A172 (cell line): ENCODE measurements at places on chromosomes 7 and 10.

DNA sequence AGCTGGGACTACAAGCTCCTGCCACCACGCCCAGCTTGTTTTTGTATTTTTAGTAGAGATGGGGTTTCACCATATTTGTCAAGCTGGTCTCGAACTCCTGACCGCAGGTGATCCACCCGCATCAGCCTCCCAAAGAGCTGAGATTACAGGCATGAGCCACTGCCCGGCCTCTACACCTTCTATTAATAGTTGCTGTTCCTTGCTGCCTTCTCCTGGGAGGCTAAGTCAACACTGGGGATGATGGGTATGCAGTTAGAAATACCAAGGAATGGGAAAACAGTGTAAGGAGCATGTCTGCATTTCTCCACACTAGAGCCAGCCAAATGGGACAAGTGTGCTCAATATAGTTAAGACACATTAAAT is 97.3 kb upstream of the PDLIM1 start:
- DNase-seq = no peak

DNA sequence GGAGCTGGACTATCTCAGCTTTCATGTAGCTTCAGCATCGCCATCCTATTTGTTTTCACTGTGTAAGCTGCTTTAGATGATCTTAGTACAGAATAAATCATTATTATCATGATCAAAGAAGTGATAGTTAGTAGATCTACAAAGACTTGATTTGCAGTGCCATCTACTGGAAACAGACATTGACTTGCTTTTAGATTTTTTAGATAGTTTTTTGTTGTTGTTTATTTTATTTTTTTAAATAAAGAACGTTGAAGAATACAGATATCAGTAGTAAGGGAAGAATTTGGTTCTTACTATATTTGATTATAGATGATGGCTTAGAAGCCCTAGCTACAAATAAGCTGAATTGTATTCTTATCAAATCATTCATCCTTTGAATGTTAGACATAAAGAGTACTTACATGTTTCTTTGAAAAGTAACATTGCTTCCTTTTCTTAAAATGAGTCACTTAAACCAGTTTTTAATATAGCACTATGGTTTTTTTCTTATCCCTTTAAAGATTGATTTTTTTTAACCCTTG is 6.3 kb upstream of the SFMBT2 start:
- peak; percentile 37 for DNase-seq

GRCh38 chr7:121019018-121019417 is 30.5 kb downstream of the CPED1 start:
- DNase-seq = peak; percentile 38

GRCh38 chr7:152544481-152544927 is 108.7 kb upstream of the KMT2C start:
- no peak for DNase-seq
